Non-pigmented ciliary epithelial cell (primary cell): ENCODE measurements at places on chromosomes 13 and 19.

DNA sequence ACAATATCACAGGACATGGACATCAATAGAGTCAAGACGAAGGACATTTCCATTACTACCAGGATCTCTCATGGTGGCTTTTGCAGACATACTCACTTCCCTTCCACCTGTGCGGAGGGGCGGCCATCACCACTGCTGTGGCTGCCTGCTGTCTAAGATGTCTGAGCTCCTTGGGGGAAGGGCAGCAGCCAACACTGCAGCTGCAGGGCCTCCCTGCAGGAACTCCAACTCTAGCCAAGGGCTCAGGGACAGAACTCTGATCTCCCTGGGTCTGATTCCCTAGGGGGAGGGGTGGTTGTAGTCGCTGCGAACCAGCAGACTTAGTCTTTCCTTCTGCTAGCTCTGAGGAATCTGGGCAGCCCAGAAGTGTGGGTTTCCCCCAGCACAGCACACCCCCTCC lies 78.9 kb upstream of the ANKRD10 start:
- no peak for DNase-seq

DNA sequence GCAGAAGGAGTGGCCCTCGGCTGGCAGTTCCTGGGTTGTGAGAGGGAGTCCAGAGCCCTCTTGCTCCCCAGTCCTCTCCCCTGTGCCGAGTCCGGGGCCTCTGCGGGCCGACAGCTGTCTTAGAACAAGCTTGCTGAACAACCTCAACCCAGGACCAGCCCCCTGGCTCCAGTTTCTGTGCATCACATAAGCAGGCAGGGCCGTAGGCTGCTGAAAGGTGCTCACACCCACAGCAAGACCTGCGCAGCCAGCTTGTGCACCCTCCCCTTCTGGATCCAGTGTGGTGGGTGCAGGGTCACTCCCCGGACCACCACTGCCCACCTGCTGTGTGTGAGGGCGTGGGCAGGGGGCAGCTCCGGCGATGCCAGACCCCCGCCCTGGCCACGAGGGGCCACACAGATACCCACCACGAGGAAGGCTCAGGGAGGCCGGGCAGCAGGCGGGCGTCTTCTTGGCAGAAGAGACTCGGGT lies 25.2 kb upstream of the F7 start:
- no peak for DNase-seq

DNA sequence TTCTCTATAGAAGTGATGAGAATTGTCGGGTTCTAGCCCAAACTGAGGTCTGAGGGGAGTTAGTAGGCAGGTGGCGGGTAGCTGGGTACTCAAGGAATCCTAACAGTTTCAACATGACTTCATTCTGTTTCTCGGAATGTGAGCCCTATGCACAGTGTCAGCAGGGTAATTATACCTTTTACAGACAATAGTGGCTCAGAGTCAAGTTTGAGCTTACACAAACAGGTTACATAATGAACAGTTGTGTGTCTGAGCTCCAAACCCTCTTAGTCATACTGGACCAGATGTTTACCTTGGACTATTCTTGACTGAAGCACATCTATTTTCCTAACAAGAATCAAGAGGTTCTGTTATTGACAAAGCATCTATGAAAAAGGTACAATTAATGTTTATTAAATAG lies 1066.7 kb upstream of the PCDH20 start:
- DNase-seq: no peak

DNA sequence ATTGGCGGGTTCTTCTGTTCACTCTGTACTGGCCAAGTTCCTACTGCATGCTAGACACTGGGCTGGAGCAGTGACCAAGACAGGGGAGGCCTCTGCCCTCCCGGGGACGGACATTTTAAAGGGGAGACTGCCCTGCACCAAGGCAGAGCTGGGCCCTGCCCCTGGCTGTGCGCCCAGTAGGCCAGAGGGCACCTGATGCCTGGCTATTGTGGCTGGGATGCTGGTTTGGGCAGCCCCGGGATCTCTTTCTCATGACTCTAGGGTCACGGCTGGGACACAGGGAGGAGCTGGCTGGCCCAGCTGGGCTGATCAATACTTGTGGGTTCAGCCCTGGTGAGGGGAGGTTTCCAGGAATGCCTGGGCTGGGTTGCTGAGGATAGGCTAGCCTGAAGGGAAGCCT lies 17.7 kb downstream of the LIPE start:
- DNase-seq: no peak

DNA sequence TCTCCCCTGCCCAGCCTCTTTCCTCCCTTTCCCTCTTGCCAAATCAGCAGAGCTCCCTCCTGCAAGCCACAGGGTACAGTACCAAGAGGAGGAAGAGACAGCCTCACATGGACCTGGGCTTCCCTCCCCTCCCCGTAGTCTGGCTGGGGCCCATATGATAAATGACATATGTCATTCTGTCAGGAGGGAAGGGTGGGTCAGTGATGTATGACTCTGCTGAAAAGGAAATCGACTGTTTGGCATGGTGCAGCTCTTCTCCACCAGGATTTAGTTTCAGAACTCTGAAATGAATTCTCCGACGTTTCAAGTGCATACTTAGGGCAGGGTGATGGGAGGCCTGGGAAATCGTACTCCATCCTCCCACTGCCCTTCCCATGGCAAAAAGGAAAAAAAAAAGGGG lies 9.8 kb downstream of the TSHZ3 start:
- DNase-seq: no peak

DNA sequence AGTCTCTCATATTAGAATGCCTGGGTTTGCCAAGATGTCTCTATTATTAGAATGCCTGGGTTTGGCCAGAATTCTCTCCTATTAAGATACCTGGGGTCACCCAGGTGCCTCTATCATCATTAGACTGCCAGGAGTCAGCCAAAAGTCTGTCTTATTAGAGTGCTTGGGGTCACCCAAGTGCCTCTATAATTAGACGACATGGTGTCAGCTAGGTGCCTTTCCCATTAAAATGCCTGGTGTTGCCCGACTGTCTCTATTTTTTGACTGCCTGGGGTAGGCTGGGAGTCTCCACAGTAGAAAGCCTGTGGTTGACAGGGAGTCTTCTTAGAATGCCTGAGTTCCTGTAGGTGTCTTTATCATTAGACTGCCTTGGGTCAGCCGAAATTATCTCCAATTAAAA lies 1536.6 kb downstream of the UQCRFS1 start:
- no peak for DNase-seq

- no peak for DNase-seq
Measured at GRCh38 chr13:82560889-82561288, 1321.4 kb downstream of the SLITRK1 start.

DNA sequence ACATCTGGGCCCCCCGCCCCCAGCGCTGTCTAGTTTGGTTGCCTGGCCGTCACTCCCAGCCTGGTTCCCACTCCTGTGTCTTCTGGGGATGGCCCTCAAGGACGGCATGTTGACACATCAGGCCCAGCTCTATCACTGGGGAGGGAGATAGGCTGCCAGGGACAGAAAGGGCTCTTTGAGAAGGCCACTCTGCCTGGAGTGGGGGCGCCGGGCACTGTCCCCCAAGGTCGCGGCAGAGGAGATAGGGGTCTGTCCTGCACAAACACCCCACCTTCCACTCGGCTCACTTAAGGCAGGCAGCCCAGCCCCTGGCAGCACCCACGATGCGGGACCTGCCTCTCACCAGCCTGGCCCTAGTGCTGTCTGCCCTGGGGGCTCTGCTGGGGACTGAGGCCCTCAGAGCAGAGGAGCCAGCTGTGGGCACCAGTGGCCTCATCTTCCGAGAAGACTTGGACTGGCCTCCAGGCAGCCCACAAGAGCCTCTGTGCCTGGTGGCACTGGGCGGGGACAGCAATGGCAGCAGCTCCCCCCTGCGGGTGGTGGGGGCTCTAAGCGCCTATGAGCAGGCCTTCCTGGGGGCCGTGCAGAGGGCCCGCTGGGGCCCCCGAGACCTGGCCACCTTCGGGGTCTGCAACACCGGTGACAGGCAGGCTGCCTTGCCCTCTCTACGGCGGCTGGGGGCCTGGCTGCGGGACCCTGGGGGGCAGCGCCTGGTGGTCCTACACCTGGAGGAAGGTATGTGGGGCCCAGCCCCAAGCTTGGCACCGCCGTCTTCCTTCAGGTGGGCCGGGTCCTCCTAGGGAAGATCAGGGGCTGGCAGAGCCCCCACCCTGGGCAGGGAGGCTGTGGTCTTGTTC lies at the start of gene AMH:
Gene AMH (plus strand): TSS at position 314 of the 857 bp plus-strand sequence. CDS start 10 bp downstream, at position 324.
- DNase-seq: no peak

GRCh38 chr13:32323912-32324311 lies 8.6 kb downstream of the BRCA2 start:
- peak; percentile 58 for DNase-seq

DNA sequence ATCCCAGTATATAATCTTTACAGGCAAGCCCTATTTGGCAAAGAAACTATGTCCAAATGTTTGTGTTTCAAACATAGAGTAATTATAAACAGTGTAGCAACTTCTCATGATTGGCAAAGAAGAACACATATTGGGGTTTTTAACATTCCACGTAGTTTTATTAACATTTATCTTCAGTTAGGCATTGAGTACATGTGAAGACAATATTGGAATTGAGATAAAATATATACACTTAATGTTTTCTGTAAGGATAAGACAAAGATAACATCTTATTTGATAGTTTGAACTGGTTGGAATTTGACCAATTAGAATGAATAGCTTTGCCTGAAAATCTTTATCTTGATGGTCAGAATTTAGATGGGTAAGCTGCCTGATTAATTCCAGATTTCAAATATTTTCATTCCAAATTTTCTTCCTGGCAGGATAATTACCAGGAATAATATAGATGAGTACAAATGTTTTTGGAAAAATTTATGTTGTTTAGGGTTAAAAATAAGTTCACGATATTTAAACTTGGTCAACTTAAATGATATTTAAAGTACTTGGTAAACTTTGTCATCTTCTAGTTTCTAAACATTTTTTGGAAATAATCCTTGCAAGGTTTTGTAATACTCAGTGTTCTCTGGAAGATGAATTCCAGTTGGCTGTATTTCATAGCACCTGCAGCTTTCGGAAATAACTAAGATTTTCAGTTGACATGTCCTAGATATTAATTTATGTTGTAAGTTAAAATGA lies 536.5 kb upstream of the SPRY2 start:
- DNase-seq: no peak

DNA sequence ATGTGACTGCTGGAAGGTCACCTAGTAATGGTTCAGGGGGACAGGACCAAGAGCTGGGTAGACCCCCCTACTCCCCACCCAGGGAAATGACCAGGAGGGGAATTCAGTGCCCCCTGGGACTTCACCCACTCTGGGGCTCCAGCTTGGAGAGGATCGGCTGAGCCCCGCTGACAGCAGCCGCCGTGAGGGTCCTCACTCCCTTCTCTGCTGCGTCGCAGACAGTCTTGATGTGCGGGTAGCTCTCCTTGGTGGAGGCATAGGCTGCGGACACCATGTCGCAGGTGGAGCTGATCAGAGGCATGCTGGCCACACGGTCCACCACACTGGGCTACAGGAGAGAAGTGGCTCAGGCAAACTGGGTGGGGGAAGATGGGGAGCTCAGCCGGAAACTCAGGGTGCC lies 7.8 kb downstream of the PLIN3 start:
- no peak for DNase-seq

- no peak for DNase-seq
Measured at GRCh38 chr19:42132030-42132628, at the start of gene POU2F2. TSS of gene POU2F2 (minus strand) at chr19:42132446. CDS start at chr19:42132411, 35 bp downstream.

DNA sequence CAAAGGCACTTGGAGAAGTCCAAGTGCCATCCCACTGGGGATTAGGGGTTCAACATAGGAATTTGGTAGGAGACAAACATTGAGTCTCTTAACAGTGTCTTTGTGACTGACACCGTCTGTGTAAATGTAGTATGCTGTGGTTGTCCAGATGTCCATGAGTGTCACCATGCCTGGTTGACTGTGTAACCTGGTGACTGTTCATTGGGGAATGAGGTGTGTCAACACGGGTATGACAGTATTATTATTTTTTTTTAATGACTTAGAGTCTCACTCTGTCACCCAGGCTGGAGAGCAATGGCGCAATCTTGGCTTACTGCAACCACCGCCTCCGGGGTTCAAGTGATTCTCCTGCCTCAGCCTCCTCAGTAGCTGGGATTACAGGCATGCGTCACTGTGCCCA lies 16.2 kb downstream of the PKN1 start:
- DNase-seq: no peak

DNA sequence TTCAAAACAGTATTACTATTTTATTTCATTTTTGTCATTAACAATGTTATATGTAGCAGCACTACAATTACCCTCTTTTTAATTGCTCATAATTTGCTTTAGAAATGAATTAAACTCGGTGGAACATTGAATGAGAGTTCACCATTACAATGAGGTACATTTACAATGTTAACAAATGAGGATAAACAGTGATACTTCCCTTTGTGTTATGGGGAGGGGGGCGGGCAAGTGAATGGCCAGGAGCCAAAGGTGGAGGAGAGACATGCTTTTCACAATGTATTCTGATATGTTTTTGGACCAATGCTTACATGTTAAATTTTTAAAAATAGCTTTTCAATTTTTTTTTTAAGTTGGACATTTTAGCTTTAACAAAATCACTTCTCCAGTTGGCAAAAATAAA lies 34.2 kb downstream of the NALCN start:
- DNase-seq: no peak

DNA sequence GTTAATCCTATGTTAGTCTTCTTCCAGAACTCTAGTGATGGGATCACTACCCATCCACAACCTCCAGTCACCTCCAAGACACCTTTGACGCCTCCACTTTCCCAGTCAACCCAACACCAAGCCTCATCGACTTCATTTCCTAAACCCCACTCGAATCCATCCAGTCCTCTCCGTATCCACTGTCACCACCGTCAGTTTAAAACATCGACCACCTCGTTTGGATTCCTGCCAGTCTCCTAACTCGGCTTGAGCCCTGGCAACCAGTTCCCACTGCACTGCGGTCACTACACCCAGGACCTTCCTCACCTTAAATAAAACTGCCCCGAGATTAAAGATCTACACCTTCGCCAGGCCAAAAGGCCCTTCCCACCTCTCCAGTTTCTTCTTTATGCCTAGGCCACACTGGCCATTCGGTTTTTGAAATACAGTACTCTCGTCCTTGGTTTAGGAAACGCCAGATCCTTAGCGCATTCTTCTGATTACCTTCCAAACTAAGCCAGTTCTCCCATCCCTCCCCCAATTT lies 1.2 kb downstream of the MTIF3 start:
- no peak for DNase-seq

- DNase-seq: no peak
Measured at GRCh38 chr19:6794686-6795431, 22.4 kb downstream of the VAV1 start.

- DNase-seq: no peak
Measured at GRCh38 chr13:23999424-23999823, 102.1 kb upstream of the C1QTNF9B start.

GRCh38 chr19:44955505-44956439 lies 592 bp downstream of the CLPTM1 start:
- DNase-seq: no peak
